Mesothelial cell of epicardium (in vitro differentiated cells): ENCODE measurements at places on chromosomes 12 and 14.

DNA sequence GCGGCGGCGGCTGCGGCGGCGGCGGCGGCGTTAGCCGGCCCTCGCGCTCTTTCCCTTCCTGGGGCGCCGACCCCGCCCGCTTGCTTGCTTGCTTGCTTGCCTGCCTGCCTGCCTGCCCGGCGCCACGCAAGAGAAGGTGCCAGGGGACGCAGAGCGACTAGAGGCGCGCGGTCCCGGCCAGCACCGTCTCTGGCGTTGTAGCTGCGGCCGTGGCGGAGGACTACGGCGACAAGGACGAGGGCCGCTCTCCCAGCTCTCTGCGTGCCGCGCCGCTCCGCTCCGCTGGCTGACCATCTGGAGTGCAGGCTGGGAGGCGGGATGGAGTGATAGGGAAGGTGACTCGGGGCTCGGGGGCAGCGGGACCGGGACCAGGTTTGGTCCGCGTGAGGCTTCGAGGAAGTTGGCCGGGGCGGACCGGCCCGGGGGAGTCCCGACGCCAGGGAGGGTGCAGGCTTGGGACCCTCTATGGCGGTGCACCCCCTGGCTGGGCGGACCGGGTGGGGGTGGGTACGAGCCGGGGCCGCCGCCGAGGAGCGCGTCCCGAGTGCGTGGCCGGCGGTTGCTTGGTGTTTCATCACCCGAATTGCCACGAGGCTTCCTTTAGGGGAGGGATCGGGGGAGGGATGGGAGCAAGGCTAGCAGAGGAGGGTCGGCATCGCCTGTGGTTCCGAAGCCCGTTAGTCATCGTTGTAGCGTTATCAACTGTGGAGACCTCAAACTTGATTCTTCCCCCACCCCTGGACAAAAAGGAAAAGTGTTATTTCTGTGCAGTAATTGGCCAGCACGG is 471 bp downstream of the XPOT start:
- DNase-seq = no peak

DNA sequence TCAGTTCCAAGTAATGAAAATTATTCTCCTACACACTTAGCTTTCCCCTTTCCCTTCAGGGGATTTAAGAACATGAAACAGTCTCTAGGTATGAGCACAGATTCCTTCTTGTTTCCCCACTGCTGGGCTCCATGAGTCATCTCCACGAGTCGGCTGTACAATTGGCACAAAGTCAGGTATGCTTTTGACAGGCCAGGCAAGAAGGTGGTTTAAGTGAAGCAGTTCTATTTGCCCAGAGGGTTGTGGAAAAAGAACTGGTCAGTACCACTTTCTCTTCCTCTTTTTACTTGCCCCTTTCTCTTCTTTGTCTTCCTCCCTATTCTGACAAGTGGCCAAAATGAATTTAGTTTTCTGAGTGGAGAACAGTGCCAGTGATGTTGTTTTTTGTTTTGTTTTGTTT is 16.3 kb downstream of the DYNC1H1 start:
- DNase-seq = no peak

- DNase-seq = no peak
These were observed 185.2 kb downstream of the CRADD start for GRCh38 chr12:93862424-93862823.

- no peak for DNase-seq
These were observed 87.0 kb upstream of the DAAM1 start for GRCh38 chr14:59101476-59101875.

GRCh38 chr12:230925-231671 is 17.1 kb upstream of the SLC6A12 start:
- DNase-seq = peak; percentile 10

DNA sequence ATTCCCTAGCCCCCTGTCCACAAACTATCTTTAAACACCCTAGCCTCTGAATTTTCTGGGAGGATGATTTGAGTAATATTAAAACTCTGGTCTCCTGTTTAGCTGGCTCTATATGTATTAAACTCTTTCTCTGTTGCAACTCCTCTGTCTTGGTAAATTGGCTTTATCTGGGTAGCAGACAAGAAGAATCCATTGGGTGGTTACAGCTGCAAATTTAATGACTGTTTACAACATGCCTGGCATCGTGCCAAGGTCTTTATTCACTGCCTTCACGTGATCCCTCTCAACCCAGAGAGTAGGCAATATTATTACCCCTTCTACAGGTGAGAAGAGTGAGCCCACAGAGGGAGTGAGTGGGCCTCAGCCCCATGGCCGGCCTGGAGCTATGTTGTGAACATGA is 77.8 kb upstream of the MYL2 start:
- DNase-seq = no peak

DNA sequence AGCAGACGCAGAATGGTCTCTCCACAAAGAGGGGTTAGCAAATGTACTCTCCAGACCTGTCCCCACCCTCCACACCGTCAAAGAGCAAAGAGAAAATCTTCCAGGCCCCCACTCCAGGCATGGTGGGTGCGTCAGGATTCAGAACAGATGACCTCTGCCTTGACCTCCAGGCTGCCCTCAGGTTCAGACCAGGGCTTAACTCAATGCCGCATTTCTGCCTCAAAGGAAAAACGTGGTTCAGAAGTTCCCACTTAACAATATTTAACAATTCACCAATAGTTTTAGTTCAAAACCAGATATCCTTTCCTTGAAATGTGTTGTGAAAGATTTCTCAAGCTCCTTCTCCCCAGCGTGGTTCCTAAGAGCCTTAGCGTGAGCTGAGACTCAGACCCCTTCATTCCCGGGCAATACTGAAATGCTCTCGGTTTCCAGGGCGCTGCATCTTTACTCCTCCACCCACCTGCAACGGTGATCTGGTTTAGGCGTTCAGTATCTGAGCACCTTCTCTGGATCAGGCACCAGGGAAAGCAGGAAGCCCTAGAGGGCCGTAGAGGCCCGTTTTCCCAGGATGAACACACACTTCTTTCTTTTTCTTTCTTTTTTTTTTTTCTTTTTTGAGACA is 22.9 kb downstream of the HSP90AA1 start:
- no peak for DNase-seq

GRCh38 chr12:104314242-104314614 is 10.7 kb downstream of the EID3 start:
- DNase-seq = no peak

GRCh38 chr14:94946244-94946643 is 176.3 kb upstream of the GSC start:
- no peak for DNase-seq

DNA sequence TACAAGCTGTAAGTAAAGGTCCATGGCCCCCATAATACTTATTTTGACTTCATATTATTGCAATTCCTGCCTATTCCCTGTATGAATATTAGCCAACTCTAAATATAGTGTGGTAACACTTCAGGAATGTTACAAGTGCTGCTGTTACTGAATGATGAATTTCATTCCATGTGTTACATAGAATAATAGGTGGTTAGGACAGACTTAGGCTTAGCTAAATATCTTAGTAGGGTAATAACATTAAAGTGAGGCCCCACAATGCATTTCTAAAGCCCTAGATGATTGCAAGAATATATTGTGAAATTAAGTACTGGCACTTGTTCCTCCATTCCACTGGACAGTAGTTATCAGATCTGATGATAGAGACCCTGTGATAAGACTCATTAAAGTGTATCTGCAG is 182.7 kb downstream of the PCNX1 start:
- no peak for DNase-seq

DNA sequence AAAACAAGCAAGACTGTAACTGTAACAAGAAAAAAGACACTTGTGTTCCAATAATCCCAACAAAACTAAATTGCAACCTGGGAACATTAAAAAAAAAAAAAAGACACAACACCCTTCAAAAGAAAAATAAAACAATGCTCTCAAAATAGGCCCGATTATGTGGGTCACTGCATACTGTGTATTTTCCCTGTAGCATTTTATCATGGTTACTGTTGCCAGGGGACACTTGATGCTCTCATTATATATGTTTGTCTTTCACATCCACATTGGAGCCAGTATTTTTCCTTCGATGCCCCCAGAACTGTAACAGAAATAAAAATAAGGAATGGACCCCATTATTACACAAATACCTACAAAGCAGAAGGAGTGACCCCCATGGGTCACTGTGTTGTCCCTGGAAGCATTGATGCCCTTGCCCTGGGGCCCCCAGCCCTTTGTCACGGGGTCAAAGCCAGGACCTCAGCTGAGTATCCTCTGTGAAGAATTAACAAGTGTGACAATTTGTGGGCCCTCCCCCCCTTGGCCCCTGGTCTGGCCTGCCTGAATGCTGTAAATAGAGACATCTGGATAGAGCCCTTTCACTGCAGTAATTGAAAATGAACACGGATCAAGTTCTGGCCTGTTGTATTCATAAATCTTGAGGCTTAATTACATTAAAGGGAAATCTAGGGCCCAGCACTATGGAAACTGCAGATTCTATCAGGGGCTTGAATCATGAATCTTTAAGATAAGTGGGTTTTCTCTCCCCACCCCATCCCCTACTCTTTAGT is 72.8 kb downstream of the C12orf42 start:
- no peak for DNase-seq

- no peak for DNase-seq
These were observed 247.6 kb downstream of the EMP1 start for GRCh38 chr12:13444076-13444475.

GRCh38 chr12:29241821-29242591 is 92.9 kb downstream of the FAR2 start:
- DNase-seq = no peak

- DNase-seq = no peak
These were observed 21.5 kb upstream of the PTPRQ start for GRCh38 chr12:80422550-80422949.

DNA sequence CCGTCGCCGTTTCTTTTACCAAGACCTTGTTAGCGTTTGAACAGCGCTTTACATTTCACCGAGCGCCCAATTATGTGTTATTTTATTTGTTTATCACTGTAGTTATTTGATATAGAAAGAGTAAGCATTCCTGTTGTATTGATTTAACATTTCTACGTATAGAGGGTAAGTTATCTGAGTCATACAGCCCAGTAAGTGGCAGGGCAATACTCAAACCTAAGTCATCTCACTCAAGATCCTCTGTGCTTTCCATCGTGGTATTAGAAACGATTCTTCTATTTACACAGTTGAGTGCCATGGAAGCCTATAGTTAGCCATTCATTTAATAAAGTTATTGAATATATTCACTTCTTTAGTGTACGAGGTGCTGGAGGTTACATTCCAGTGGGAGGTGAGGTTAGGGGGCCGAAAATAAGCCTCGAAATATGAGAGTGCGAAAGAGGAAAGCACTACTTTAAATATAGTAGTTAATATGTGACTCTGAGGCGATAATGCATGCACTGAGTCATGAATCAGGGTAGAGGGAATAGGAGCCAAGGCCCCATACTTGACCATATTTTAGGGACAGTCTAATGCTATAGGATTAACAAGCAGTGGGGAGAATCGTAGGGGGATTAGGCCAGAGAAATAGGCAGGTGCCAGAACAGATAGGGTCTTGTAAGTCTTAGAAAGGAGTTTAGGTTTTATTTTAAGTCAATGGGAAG is 629 bp downstream of the RAD51AP1 start:
- DNase-seq = no peak

GRCh38 chr14:100644383-100644782 is 57.2 kb upstream of the BEGAIN start:
- no peak for DNase-seq

DNA sequence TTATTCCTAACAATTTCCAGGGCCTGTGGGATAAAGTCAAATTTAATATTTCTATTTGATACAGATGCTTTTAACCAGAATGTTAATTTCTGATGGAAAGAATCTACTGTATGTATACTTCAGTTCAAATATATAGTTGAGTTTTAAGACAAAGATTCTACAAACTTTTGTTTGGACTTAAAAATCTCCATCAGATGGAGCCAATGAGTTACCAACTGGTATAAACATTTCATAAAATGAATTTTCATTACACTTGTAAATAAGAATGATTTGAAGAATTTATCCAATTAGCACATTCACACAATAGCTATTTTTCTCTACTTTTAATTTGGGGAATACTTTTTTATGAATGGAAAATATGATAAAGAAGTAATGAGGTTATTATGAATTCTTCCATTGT is 425.2 kb upstream of the MIS18BP1 start:
- no peak for DNase-seq

DNA sequence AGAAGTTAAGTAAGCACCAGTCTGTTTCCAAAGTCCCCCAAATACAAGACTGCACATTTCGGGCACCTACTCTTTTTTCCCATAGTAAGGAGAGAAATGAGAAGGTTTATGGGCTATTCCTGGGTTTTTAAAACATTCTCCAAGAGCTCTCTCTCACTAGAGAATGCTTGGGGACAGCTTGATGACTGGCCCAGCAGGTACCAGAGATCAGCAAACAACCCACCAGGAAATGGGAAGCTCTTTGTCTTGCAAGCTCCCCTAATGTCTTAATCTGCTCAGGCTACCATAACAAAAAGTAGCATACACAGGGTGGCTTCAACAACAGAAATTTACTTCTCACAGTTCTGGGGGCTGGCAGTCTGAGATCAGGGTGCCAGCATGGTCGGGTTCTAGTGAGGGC is 41.8 kb upstream of the CRY1 start:
- DNase-seq = no peak

DNA sequence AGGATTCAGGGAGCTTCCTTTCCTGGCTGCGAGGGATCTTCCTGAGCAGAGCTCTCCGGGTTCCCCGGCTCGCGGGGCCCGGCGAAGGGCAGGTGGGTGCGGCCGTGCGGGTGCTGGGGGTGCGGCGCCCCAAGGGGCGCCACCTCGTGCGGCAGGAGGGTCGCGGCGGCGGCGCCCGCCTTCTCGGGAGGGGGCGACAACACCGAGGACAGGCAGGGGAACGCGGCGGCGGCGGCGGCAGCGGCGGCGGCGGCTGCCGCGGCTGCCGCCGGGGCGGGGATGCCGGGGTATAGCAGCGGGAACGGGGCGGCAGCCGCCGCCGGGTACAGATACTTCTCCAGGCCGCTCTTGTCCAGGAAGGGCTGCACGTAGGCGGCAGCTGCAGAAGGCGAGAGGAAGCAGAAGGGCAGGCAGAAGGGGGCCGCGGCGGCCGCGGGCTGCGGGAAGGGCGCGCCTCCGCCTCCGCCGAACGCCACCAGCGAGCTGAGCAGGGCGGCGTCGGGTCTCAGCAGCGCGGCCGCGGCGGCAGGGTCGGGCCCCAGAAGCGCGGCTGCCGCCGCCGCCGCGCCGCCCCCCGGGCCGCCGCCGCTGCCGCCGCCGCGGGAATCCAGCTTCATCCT is 2.7 kb downstream of the BHLHE41 start:
- DNase-seq = no peak

GRCh38 chr14:78307671-78308070 is 137.5 kb downstream of the NRXN3 start:
- DNase-seq = no peak

- no peak for DNase-seq
These were observed 67.7 kb upstream of the ZDHHC17 start for GRCh38 chr12:76696186-76696585.

DNA sequence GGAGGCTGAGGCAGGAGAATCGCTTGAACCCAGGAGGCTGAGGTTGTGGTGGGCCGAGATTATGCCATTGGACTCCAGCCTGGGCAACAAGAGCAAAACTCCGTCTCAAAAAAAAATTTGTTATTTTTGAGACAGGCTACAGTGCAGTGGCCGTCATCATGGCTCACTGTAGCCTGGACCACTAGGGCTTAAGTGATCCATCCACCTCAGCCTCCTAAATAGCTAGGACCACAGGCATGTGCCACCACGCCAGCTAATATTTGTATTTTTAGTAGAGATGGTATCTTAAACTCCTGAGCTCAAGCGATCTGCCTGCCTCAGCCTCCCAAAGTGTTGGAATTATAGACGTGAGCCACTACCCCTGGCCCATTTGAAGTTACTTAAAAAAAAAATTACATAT is 966 bp upstream of the PCBP2 start:
- DNase-seq = no peak
